ENCODE measurements at places on chromosomes 13 and 19.

DNA sequence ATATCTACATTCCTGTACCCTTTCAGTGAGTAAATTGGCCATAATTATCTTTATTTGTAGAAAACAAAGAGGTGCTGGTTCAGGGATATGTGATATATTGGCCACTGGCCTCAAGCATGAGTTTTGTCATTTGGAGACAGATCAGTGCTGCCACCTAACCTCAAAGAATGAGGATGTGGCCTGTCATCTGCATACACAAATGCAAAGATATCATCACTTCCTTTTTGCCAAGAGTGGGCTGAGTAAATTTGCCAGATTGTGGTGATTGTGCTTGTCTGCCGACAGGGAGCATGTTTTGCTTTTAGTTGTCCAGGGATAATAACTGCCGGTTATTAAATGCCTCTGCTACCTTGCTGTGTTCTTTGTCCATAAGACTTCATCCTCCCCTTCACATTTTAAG lies 44.2 kb downstream of the WASF3 start:
- DNase-seq: no peak

- no peak for DNase-seq
Observed at GRCh38 chr19:32676895-32677359, 1.3 kb downstream of the RGS9BP start.

DNA sequence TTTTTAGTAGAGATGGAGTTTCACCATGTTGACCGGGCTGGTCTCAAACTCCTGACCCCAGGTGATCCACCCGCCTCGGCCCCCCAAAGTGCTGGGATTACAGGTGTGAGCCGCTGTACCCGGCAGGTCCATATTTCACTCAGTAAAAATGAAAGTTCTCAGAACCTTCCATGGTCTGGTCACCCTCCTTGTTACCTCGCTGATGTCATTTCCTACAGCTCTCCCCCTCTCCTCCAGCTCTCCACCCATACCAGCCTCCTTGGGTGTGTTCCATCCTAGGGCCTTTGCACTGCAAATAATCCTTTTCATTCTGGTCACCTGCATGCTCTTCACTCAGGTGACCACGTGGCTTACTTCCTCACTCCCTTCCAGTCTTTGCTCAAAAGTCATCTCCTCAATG lies 78.2 kb upstream of the TNFSF11 start:
- DNase-seq: no peak

DNA sequence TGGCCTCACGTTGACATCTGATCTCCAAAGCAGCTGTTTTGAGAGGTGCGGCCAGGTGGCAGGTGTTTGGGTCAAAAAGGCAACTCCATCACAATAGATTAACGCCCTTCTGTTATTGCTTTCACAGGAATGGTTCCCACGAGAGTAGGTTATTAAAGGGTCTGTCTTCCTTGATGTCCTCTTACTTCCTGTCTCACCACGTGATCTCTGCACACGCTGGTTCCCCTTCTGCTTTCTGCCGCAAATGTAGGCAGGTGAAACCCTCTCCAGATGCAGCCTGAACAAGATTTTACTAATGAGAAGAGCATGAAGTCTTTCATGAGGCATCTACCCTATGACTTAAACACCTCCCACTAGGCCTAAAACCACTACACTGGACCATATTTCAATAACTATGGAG lies 22.8 kb upstream of the ZNF564 start:
- DNase-seq: no peak

GRCh38 chr13:35978607-35979316 lies 152.4 kb downstream of the DCLK1 start:
- no peak for DNase-seq

DNA sequence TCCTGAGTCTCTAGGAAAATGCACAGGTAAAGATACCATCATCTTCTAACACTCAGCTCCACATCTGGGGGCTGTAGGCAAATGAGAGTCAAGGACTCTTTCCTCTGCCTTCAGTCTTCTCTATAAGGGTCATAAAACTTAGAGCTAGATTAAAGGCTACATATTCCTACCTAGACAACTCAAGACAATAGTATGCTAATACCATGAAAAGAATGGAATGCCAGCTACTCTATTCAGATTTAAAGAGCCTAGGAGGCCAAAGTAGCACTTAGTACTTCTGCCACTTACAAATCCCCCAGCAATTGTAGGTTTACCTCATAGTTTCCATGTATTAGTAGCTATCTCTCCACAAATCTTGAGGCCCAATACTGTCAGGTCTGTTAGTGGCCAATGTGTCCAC lies 453.0 kb downstream of the SLITRK5 start:
- DNase-seq: peak; percentile 6

DNA sequence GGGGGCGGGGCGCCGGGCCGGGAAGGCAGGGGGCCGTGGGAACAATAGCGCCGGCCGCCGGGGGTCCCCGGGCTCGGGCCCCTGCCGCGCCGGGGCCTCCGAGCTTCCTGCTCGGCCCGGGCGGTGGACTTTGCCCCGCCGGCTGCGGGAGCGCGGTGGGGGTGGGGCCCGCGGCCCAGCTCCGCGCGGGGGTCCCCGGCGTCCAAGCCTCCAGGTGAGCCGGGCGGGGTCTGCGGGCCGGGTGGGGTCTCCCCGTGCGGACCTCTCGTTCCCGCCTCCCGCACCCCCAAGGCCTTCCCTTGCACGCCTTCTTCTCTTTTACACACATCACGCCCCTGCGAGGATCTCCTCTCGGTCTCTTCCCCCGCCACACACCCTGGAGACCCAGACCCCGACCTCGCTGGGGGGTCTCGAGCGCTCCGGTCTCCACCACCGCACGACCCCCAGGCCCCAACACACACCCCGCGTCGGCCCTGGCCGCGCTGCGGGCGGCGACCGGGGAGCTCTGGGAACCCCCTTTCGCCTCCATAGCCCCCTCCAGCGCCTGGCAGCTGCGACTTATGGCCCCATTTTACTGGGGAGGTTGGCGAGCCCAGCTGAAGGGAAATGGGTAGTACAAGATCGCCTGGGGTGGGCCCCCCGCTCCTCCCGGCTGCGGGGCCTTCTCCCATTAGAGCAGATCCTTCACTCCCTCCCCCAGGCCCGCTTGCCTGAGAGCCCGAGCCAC lies 711 bp downstream of the CAMSAP3 start:
- no peak for DNase-seq

- DNase-seq: no peak
Observed at GRCh38 chr13:32092496-32092895, 60.9 kb downstream of the FRY start.

GRCh38 chr13:74406420-74406819 lies 272.2 kb upstream of the KLF12 start:
- no peak for DNase-seq

GRCh38 chr13:74073274-74073673 lies 60.9 kb downstream of the KLF12 start:
- DNase-seq: no peak

DNA sequence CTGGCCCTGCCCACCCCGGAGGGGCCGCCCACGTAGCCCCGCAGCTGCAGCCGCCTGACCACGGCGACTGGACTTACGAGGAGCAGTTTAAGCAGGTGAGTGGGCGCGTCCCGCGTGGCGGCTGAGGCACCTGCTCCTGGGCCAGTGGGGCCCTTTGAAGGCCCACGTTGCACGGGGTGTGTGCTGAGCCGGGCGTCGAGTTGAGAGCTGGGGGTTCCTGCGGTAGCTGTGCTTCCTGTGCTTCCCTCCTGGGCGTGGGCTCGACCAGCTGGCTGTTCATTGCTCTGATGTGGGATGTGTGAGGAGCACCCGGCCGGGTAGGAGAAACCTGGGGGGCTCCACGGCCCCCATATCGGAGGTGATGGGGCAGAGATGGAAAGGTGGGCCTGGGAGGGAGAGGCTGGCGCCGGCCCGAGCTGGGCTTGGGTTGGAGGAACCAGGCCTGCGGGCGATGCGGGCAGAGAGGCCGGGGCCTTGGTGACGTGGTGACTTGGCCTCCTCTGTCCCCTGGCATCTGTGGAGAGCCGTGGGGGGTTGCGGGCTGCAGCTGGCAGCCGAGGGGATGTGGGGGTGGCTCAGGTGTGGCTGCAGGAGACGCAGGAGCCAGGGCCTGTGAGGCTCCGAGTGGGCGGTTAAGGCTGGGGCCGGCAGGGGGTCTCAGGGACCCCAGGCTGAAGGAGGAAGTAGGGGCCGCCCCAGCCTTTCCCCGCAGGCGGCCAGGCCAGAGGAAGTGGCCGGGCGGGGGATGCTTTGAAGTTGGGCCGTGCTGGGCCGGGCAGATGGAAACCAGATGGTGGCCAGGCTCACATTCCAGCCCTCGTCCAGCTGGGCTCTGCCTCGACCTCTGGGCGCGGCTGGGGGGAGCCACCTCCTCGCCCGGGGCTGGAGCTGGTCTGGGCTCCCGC lies 7.1 kb downstream of the ARID3A start:
- DNase-seq: no peak

GRCh38 chr19:12580180-12580694 lies 29.0 kb upstream of the ZNF564 start:
- no peak for DNase-seq

- DNase-seq: no peak
Observed at GRCh38 chr19:23778566-23778965, 19.9 kb upstream of the ZNF681 start.

DNA sequence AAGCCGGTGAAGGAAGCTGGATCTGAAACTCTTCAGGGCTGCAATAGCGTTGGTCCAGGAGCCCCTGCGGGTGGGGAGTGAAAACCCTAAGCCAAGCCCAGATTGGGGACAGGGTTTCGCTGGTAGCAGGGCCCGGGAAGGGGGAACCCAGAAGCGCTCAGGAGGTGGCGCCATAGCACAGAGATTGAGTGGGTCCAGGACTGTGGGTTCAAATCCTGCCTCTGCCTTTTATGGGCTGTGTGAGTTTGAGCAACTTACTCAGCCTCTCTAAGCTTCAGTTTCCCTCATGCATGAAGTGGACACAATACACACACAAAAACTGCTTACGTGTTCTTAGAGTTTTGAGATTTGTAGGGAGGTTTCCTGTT lies 8.3 kb upstream of the SYCN start:
- DNase-seq: peak; percentile 32

- DNase-seq: no peak
Observed at GRCh38 chr13:73960474-73960873, 173.7 kb downstream of the KLF12 start.

DNA sequence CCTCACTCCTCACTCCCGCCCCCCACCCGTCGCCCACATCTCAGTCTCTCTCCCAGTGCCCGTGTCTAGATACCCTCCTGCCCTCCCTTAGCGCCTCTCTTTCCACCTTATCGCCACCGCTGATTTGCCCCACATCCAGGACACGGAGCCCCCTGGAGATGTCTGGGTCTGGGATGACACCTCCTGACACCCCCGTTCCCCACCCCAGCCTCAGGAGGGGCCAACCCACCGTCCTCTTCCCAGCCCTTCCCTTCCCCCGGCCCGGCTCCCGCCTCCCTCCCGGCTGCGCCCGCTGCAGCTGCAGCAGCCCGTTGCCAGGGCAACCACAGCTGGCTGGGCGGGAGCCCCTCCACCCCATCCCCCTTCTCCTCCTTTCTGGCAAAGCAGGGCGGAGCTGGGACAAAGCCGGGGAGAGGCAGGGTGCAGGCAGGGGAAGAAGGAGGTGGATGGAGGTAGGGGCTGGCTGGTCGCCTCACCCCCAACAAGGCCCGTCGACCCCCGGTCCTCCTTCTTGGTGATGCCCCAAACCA lies 13.5 kb downstream of the DPF1 start:
- peak; percentile 58 for DNase-seq

DNA sequence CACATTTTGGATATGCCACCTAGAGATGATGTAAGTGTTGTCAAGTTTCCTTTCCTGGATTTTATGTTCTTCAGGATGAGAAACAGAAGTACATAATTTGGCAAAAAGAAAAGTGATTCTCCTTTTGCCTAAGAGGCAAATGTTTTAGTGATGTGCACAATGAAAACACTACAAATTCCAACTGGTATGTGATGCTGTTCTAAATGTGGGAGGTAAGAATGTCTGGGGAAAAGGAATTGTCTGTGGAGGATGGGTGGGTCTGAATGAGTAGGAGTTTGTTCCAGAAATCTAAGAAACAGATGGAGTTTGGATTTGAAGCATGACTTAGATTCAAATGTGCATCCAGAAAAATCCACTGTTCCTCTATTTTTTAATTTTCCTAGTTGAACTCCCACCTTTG lies 473.6 kb upstream of the SPRY2 start:
- no peak for DNase-seq

DNA sequence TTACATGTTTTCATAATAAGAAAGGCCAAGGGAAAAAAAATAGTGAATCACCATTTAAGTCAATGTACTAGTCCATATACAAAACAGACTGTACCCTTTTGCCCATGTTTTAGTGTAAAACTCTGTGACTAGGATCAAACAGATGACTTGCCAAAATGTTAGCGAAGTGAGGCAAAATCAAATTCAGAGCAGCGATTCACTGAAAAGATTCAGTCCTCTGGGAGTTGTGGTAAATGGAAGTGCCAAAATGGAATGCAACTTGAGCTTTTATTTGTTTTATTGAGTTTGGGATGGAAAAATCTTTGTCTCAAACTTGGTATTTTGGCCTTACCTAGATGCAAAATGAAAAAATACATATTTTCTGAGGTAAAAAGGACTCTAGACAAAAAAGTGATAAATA lies 9.1 kb downstream of the CDADC1 start:
- DNase-seq: no peak

- no peak for DNase-seq
Observed at GRCh38 chr13:86710013-86710412, 910.8 kb upstream of the SLITRK6 start.

DNA sequence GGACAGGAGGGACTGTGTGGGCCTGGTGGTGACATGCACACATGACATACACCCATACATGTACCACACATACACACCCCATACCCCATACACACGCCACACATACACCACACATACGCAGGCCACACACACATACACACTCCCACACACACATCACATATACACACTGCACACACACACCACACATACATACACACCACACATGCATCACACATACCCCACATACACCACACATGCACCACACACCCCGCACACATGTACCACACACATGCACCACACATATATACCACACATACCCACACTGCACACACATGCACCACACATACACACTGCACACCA lies 76.5 kb upstream of the KCTD15 start:
- DNase-seq: no peak

- DNase-seq: no peak
Observed at GRCh38 chr13:50908371-50908770, 1.2 kb upstream of the RNASEH2B start.

GRCh38 chr19:18817574-18817973 lies 14.2 kb upstream of the UPF1 start:
- DNase-seq: no peak

GRCh38 chr13:98517576-98518310 lies 59.2 kb downstream of the STK24 start:
- DNase-seq: no peak

- DNase-seq: no peak
Observed at GRCh38 chr19:6079107-6079506, 31.2 kb downstream of the RFX2 start.

- DNase-seq: no peak
Observed at GRCh38 chr13:22126433-22127021, 455.7 kb downstream of the FGF9 start.

GRCh38 chr13:100650326-100650725 lies 24.3 kb downstream of the TMTC4 start:
- DNase-seq: no peak

GRCh38 chr19:1917146-1917545 lies 11.9 kb downstream of the ADAT3 start:
- DNase-seq: no peak

DNA sequence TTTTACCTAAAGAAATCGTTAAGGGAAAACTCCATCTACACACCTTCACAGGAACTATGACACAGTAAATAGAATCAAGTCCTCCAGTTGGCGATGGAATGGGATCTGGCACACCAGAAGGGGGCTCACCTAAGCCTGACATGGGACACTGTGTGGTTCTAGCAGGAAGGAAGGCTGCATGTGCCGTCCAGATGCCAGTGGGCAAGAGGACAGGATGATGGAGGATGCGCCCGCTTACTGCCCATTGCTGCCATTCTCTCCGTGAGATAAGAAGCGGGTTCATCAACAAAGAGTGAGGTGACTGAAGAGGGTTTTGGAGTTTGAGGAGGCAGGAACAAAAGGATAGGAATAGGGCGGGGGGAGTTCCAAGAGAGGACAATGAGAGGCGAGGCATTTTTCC lies 2.9 kb upstream of the CYP2F1 start:
- DNase-seq: no peak
